ENCODE measurements at places on chromosomes 6 and 20. TPM values are rescaled to one million over a fixed set of nuclear protein-coding genes. Genes with fewer than 3 reads are reported as not detected.

DNA sequence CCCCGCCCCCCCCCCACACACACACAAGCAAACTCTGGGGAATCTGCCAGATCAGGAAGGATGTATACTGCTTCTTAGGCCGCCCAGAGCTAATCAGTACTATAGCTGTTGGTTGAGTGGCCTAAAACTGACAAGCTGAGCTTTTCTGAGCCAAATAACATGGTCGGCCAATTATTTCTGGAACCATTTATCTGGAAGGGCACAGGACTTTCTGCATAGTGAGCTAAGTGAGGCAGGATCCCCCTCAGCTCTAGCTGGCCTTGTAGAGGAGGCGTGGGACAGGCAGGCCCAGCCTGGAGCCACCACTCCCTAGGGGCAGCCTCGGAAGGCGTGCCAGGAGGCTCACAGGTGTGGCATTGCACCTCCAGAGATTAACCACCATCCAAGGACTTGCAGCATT lies 200.1 kb downstream of the TMEM242 start:
- DNase-seq = no peak

GRCh38 chr20:51936377-51936776 lies 134.1 kb upstream of the SALL4 start:
- no peak for DNase-seq

- no peak for DNase-seq
These were observed 27.9 kb downstream of the PLEKHG1 start for GRCh38 chr6:150627585-150628025.

GRCh38 chr20:64045346-64046011 lies 4.0 kb downstream of the SOX18 start:
- no peak for DNase-seq

DNA sequence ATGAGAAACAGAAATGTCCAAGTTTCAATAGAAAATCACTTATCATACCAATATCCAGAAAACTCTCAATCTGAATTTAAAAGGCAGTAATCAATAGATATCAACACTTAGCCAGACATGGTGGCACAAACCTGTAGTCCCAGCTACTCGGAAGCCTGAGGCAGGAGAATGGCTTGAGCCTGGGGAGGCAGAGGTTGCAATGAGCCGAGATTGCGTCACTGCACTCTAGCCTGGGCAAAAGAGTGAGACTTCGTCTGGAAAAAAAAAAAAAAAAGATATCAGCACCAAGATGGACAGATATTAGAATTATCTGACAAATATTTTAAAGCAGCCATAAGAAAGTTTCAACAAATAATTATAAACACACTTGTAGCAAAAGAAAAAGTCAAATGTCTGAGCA lies 47.0 kb downstream of the TCP11 start:
- DNase-seq = no peak

DNA sequence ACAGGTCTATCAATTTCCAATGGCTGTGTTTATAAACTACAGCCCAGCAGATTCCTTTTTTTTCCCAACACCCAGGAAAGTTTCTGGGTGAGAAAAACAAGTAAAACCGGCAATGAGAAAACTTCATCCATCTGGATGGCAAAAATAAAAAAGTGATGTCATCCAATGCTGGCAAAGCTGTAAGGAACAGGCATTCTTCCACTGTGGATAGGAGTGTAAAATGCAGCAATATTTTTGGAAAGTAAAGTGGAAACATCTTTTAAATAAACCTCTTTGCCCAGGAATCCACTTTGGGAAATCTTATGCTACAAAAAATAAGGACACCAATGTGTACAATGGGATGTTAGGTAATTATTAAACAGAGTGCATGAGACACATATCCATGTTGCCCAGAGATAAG lies 102.1 kb upstream of the NT5E start:
- DNase-seq = no peak

DNA sequence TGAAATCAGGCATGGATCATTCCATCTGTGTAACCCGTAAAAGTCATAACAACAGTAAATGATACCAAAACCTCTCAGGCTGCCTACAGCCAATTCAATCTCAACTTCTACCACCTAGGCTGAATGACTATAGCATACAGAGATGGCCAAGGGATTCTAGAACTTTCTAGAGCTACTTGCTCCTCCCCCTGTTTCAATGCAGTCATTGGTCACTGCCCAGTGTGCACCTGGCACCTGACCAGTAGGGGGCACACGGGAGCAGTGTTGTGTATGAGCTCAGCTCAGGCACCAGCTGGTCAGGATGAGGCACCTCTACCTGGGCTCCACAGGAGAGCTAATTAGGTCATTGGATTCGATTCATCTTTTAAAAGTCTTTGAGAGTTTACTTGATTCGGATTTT lies 86.2 kb downstream of the PLEKHG1 start:
- DNase-seq = no peak

GRCh38 chr20:37773291-37773826 lies 79.5 kb downstream of the CTNNBL1 start:
- no peak for DNase-seq

DNA sequence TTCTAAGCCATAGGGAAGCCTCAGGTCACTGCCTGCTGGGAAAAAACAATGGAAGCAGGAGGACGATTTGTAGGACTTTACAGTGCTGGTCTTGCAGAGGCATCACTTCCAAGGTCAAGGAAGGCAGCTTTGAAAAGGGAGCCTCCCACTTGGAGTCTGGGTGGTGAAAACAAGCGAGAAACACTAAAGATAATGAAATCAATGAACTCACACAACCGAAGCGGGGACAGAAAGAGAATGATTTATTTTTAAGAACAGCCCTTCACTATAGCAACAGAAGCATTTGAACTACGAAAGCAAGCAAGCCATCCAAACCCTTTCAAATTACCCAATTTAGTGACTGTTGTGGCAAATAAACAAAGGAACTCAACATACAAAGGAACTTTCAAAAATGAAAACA lies 227.5 kb downstream of the THBS2 start:
- no peak for DNase-seq

DNA sequence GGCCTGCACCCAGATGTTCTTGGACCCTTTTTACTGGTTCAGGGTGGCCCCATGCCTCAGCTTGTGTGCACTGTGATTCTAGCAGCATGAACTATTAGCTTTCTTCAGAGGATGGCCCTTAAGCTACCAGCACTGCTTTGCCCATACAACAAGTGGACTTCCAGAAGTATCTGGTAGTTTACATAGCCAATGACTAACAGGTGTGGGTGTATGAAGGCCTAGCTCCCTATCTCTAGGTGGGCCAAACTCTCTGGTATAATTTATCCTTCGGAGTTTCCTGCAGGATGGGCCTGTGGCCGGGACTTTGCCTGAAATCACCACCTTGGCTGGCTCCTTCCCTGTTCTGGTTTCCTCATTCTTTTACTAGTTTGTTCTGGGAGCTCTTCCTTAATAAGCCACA lies 26.1 kb upstream of the JAG1 start:
- no peak for DNase-seq

- DNase-seq = no peak
These were observed 243.5 kb upstream of the THEMIS start for GRCh38 chr6:128144320-128144719.

DNA sequence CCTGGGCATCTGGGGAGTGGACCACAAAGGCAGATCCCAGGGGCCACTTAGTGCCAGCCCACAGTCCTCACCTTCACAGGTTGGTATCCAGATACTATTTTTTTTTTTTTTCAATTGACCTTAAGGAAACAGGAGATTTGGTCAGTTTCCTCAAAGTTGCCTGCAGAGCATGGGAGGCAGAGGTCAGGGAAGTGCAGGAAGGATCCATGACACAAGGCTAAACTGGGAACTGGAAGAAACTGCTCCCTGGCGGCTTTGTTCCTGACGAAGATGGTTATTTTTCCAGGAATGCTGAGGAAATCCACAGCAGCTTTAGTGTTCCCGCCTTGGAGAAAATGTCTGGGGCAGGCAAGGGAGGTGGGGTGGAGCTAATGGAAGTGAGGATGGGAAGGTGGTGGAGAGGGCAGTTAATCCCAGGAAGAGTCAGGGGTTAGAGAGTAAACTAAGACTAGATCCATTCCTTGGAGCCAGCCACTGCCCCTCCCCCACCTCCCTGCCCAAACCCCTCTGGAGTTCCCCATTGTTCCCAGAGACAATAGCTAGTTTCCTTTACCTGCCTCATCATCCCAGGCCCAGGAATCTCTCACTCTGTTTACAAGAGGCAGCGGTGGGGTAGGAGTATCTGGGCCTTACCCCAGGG lies 14.3 kb upstream of the MYMX start:
- DNase-seq = no peak

DNA sequence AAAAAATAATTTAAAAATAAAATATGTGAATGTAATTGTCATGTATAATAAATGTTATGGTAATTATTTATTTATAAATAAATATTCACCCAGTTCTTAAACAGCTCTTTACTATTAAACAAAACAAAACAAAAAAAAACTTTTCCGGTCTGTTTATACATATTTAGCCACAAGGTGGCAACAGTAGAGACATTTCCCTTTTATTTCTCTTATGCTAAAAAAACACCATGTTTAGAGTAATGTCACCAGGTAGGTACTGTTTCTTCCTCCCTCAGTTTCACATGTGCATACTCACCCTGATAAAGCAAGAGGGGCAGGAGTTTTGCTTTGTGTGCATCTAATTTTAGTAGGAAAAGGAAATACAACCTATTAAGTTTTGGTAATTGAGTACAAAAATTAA lies 610.4 kb upstream of the IMPG1 start:
- no peak for DNase-seq

DNA sequence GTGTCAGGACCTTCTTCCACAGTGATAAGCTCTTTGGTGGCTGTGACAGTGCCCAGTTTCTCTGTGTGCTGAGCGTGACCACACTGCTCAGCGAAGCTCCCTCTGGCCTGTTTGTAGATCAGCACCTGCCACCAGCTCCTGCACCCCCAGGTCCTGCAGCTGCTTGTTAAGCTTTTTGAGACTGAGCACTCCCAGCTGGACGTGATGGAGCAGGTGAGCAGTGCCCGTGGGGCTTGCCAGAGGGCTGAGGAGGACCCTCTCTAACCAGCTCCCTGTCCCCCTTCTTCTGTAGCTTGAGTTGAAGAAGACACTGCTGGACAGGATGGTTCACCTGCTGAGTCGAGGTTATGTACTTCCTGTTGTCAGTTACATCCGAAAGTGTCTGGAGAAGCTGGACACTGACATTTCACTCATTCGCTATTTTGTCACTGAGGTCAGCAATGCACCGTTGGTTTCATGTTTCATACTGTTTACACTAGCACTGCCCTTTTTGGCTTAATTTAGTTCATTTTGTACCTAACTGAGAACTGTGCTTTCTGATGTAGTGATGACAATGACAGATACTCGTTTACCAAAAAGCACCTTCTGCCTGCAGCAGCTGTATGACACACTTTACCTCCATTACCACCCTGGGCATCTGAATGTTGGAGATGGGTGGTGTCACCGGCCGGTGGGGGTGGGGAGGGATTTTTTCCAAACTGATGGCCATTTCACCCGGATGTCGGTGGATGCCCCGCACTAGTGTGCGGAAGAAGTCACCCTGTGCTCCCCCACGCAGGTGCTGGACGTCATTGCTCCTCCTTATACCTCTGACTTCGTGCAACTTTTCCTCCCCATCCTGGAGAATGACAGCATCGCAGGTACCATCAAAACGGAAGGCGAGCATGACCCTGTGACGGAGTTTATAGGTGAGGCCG lies 12.5 kb downstream of the NELFCD start:
- no peak for DNase-seq

DNA sequence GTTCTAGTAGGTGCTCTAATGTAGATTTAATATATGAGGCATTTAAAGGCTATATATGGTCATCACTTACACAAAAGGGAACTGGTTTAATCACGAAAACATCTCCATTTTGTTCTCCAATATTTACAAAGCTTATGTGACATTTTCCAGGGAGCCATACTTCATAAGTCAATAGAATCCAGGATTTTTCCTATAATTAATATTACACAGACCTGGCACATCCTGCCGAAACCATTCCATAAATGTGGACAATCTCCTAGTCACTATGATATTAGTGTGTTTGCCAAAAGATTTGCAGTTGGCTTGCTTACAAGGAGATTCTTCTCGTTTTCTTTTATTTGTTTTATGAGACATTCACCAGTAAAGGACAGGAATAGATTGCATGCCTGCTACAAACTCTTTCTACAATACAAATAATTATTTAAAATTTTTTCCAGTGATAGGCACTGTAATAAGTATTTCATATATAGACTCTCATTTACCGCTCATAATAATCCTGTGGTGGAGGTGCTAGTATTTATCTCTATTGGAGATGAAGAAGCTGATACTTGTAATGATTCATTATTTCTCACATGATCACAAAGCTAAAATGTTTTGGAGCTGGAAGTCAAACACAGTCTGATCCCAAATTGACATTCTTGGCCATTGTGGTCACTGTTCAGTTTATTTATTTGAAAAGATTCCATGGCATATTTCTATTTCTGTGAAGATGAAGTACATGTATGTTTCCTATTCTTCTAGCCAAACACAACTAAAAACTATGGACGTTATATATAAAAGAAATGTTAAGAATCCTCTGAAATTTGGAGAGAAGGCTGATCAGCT lies 597.0 kb downstream of the HTR1B start:
- DNase-seq = no peak

Gene EYS
- polyA plus RNA-seq = 0.59 TPM

Gene FLRT3
- 6.0 TPM for polyA plus RNA-seq

Gene GGT7
- polyA plus RNA-seq = 21.1 TPM

Gene RGL2
- 63.4 TPM for polyA plus RNA-seq

Gene TDRD6
- 0.76 TPM for polyA plus RNA-seq

Gene SLC17A1
- not detected for polyA plus RNA-seq

Gene BHLHE23
- polyA plus RNA-seq = not detected

Gene HINT3
- 28.3 TPM for polyA plus RNA-seq

Gene TFEB
- 10.1 TPM for polyA plus RNA-seq

Gene RBBP8NL
- not detected for polyA plus RNA-seq

Gene CDH26
- 0.85 TPM for polyA plus RNA-seq

All from hindlimb muscle (tissue), 1 donor.